A549 treated with RU486 at 1 μM for 4 hours (cell line): ENCODE measurements at places on chromosomes 4 and X. TPM values are rescaled to one million over a fixed set of nuclear protein-coding genes. Genes with fewer than 3 reads are reported as not detected.

CMC4 gene
- 14.5 to 22.2 TPM (median 17.3 TPM) in 5 replicates for total RNA-seq

RNF128 gene
- 0.06 to 0.09 TPM (median 0.09 TPM) in 3 of 5 replicates, not detected in the others for total RNA-seq

KIF4A gene
- 24.2 to 29.0 TPM (median 27.9 TPM) in 5 replicates for total RNA-seq

FGF16 gene
- not detected in 5 replicates for total RNA-seq

RAI2 gene
- total RNA-seq = 0.07 to 0.53 TPM (median 0.22 TPM) in 5 replicates

EGF gene
- 0.18 to 0.31 TPM (median 0.23 TPM) in 5 replicates for total RNA-seq

EGFL6 gene
- total RNA-seq = not detected in 5 replicates

KLHL15 gene
- 2.2 to 4.8 TPM (median 4.5 TPM) in 5 replicates for total RNA-seq

RADX gene
- 0.06 TPM in 2 of 5 replicates, not detected in the others for total RNA-seq

WFS1 gene
- total RNA-seq = 12.5 to 18.5 TPM (median 16.3 TPM) in 5 replicates

UBE2A gene
- total RNA-seq = 136 to 142 TPM (median 138 TPM) in 5 replicates

VBP1 gene
- 34.7 to 64.8 TPM (median 54.3 TPM) in 5 replicates for total RNA-seq

GALNTL6 gene
- total RNA-seq = 0.09 to 0.14 TPM (median 0.11 TPM) in 4 of 5 replicates, not detected in the other

FAM149A gene
- total RNA-seq = 1.5 to 2.2 TPM (median 1.7 TPM) in 5 replicates

RTL9 gene
- total RNA-seq = 0.03 to 0.08 TPM (median 0.06 TPM) in 5 replicates

FAM47A gene
- total RNA-seq = not detected in 5 replicates

CPE gene
- 0.81 to 2.0 TPM (median 1.7 TPM) in 5 replicates for total RNA-seq

GRIA2 gene
- total RNA-seq = not detected in 5 replicates

XPNPEP2 gene
- not detected in 5 replicates for total RNA-seq

VCX3A gene
- not detected in 5 replicates for total RNA-seq

PCSK1N gene
- total RNA-seq = 21.2 to 60.8 TPM (median 51.8 TPM) in 5 replicates

IDUA gene
- total RNA-seq = 7.7 to 16.8 TPM (median 12.3 TPM) in 5 replicates

ADH1A gene
- total RNA-seq = not detected in 5 replicates

PNMA6F gene
- total RNA-seq = not detected in 5 replicates

MAGEB18 gene
- not detected in 5 replicates for total RNA-seq

CD99 gene
- total RNA-seq = 250 to 272 TPM (median 264 TPM) in 5 replicates

HEPH gene
- not detected in 5 replicates for total RNA-seq

SLC25A53 gene
- total RNA-seq = 3.5 to 5.0 TPM (median 4.6 TPM) in 5 replicates

ARMCX1 gene
- total RNA-seq = 0.19 to 0.51 TPM (median 0.43 TPM) in 5 replicates

TLR2 gene
- total RNA-seq = 0.08 to 0.37 TPM (median 0.18 TPM) in 4 of 5 replicates, not detected in the other

APLN gene
- total RNA-seq = 0.73 to 1.2 TPM (median 0.89 TPM) in 5 replicates

CHRDL1 gene
- total RNA-seq = 0.02 TPM in 1 of 5 replicates, not detected in the others

KLHL8 gene
- total RNA-seq = 4.2 to 8.4 TPM (median 4.9 TPM) in 5 replicates

ALAS2 gene
- not detected in 5 replicates for total RNA-seq

EFHC2 gene
- 0.21 to 0.42 TPM (median 0.27 TPM) in 5 replicates for total RNA-seq

AADAT gene
- total RNA-seq = 7.7 to 10.2 TPM (median 8.1 TPM) in 5 replicates

PARM1 gene
- total RNA-seq = 0.62 to 0.77 TPM (median 0.65 TPM) in 5 replicates

NXF2B gene
- total RNA-seq = not detected in 5 replicates

C4orf51 gene
- total RNA-seq = not detected in 5 replicates

ARHGEF38 gene
- total RNA-seq = not detected in 5 replicates

MCF2 gene
- 0.05 to 0.08 TPM in 2 of 5 replicates, not detected in the others for total RNA-seq

FHIP1A gene
- 0.08 to 0.27 TPM (median 0.17 TPM) in 5 replicates for total RNA-seq

SPIN2A gene
- total RNA-seq = 0.08 to 0.15 TPM (median 0.14 TPM) in 3 of 5 replicates, not detected in the others

MED12 gene
- total RNA-seq = 9.6 to 13.4 TPM (median 11.6 TPM) in 5 replicates

ZNF595 gene
- total RNA-seq = 15.2 to 22.9 TPM (median 18.7 TPM) in 5 replicates

BEND2 gene
- not detected in 5 replicates for total RNA-seq

DYNLT3 gene
- total RNA-seq = 10.7 to 18.6 TPM (median 16.8 TPM) in 5 replicates

CXCL5 gene
- 28.2 to 55.2 TPM (median 49.5 TPM) in 5 replicates for total RNA-seq
